Testis (tissue), 5 donors: ENCODE measurements at places on chromosomes 4 and X. TPM values are rescaled to one million over a fixed set of nuclear protein-coding genes. Genes with fewer than 3 reads are reported as not detected.

The USP17L10 gene
- not detected for total RNA-seq

The TCEAL2 gene
- 52.0 TPM for total RNA-seq

The ATP1B4 gene
- total RNA-seq, result not detected

The MAGEB1 gene
- 59.4 TPM for total RNA-seq

The TLR2 gene
- total RNA-seq, result 8.7 TPM

The SLC9B1 gene
- total RNA-seq, result 23.4 TPM

The PCYT1B gene
- total RNA-seq, result 23.9 TPM

The ADGRG4 gene
- total RNA-seq, result 0.50 TPM

The MAOB gene
- total RNA-seq, result 12.8 TPM

The RNF175 gene
- 0.99 TPM for total RNA-seq

The BTK gene
- 6.9 TPM for total RNA-seq

The NLGN4X gene
- 15.9 TPM for total RNA-seq

- no peak for DNase-seq
- H3K27ac ChIP-seq, result no peak overlapping the region
- no peaks in the 10 kb centered on the region for H3K27me3 ChIP-seq
- no peaks in the 10 kb centered on the region for H3K4me1 ChIP-seq
- H3K36me3 ChIP-seq, result no peaks in the 10 kb centered on the region
- H3K4me3 ChIP-seq, result no peak overlapping the region
Measured at GRCh38 chr4:185880571-185880970, 68.6 kb upstream of the SORBS2 start.

DNA sequence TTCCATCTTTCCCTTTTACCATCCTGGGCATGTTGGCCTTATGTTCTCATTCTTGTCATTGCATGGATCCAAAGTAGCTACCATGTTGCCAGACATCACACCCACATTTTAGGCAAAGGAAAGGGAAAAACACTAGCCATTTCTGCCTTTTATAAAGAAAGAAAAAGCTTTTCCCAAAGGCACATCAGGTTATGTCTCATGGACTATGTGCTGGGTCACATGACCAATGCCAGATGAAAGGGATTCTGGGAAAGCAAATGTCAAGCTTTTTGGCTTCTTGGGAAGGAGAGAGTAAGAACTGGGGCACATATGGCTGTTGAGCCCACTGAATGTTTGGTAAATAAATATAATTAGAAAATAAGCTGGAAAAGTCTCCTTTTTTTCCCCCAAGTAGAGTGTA, 4.3 kb upstream of the SOD3 start:
- DNase-seq, result no peak
- H3K27me3 ChIP-seq, result no peaks in the 10 kb centered on the region
- no peaks in the 10 kb centered on the region for H3K36me3 ChIP-seq
- H3K4me1 ChIP-seq, result peaks cover 18% of the 10 kb centered on the region

- H3K27ac ChIP-seq, result no peak overlapping the region
- H3K4me1 ChIP-seq, result peaks cover 4% of the 10 kb centered on the region
- no peak for DNase-seq
- no peak overlapping the region for H3K4me3 ChIP-seq
- no peaks in the 10 kb centered on the region for H3K36me3 ChIP-seq
Measured at GRCh38 chr4:87541956-87542709, 13.0 kb upstream of the SPARCL1 start.

DNA sequence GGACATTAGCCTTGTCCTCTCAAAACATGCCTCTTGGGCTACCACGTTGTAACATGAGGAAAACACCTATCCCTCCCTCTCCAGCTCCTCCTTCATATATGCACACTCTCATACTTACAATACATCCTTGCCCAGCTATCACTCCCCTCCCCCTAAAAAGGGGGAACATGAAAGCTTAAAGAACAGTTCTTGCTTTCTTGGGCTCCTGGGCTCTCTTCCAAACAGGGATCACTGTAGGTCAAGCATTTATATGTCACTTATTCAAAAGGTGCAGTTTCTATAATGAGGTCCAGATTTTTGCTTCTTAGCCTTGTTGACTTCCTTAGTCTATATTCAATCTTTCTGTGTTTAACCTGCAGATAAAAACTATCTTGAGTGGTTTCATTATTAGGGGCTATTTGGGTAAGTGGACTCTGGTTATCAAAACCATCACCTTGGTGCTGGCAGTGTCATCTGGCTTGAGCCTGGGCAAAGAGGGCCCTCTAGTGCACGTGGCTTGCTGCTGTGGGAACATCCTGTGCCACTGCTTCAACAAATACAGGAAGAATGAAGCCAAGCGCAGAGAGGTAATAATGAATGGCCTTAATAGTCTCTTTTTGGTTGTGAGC, 119.4 kb downstream of the AKAP4 start:
- no peak overlapping the region for H3K27ac ChIP-seq
- no peaks in the 10 kb centered on the region for H3K4me1 ChIP-seq
- no peak overlapping the region for H3K4me3 ChIP-seq

DNA sequence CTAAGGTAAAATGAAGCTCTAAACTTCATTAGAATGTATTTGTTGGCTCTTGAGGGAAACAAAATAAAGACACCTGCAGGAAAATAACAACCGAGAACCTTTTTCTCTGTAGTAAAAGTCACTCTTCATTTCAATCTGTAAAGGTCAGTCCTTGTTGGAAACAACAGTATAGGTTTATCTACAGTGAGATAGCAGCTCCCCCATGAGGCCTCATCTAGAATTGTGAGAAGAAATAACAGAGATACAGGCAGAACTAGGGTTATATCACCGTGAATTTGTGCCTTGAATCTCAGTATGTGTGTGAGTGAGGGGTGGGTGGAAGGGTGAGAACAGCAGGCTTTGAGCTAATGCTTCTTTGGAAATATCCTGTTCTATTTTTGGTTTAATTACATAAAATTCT, 107.8 kb upstream of the FMR1 start:
- H3K4me3 ChIP-seq, result no peak overlapping the region
- no peaks in the 10 kb centered on the region for H3K4me1 ChIP-seq
- no peaks in the 10 kb centered on the region for H3K36me3 ChIP-seq
- DNase-seq, result peak; percentile 13
- no peak overlapping the region for H3K27ac ChIP-seq

DNA sequence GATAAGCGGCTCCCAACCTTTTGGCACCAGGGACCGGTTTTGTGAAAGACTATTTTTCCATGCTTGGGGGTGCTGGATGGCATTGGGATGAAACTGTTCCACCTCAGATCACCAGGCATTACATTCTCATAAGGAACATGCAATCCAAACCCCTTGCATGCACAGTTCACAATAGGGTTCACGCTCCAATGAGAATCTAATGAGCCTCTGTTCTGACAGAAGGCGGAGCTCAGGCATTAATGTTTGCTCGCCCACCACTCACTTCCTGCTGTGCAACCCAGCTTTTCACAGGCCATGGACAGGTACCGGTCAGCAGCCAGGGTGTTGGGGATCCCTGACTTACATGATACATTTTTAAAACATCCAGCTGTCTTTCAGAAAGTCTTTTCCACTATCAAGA, 187.3 kb downstream of the SLC39A8 start:
- H3K36me3 ChIP-seq, result no peaks in the 10 kb centered on the region
- H3K4me1 ChIP-seq, result no peaks in the 10 kb centered on the region
- H3K27me3 ChIP-seq, result no peaks in the 10 kb centered on the region
- H3K27ac ChIP-seq, result no peak overlapping the region
- H3K4me3 ChIP-seq, result no peak overlapping the region

GRCh38 chr4:98612318-98613250, 45.8 kb downstream of the TSPAN5 start:
- no peak overlapping the region for H3K4me3 ChIP-seq
- DNase-seq, result no peak
- H3K27me3 ChIP-seq, result no peaks in the 10 kb centered on the region
- H3K36me3 ChIP-seq, result no peaks in the 10 kb centered on the region

GRCh38 chr4:169215656-169216055, 55.1 kb downstream of the SH3RF1 start:
- H3K27ac ChIP-seq, result no peak overlapping the region
- no peak overlapping the region for H3K4me3 ChIP-seq
- H3K4me1 ChIP-seq, result peaks cover 3% of the 10 kb centered on the region
- H3K27me3 ChIP-seq, result no peaks in the 10 kb centered on the region
- DNase-seq, result no peak

- H3K27me3 ChIP-seq, result no peaks in the 10 kb centered on the region
- H3K4me3 ChIP-seq, result no peak overlapping the region
- no peak for DNase-seq
- no peaks in the 10 kb centered on the region for H3K36me3 ChIP-seq
Measured at GRCh38 chr4:174332741-174333493, 49.2 kb downstream of the CEP44 start.

- H3K4me1 ChIP-seq, result no peaks in the 10 kb centered on the region
- no peak overlapping the region for H3K4me3 ChIP-seq
- no peak overlapping the region for H3K27ac ChIP-seq
- no peaks in the 10 kb centered on the region for H3K27me3 ChIP-seq
- DNase-seq, result no peak
Measured at GRCh38 chr4:148415500-148415899, 26.7 kb downstream of the NR3C2 start.

DNA sequence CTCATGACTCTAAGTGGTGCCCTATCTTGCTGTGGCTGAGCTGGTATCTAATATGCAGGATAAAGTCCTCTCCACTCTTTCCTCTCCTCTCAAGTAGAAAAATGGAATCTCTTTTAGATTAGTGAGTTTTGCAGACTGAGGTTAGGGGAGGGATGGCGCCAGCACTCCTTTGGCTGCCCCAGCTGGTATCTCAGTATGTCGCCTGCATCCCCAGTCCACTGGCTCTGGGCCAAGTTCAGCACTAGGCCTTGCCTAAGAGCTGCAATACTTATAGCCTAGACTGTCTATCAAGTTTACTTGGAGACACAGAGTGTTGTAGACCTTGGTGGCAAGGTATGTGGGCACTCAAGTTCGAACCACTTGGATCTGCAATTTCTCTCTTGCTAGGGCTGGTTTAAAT, 351.3 kb downstream of the NAP1L3 start:
- H3K27me3 ChIP-seq, result no peaks in the 10 kb centered on the region
- no peak for DNase-seq
- H3K4me3 ChIP-seq, result no peak overlapping the region
- no peak overlapping the region for H3K27ac ChIP-seq
- no peaks in the 10 kb centered on the region for H3K4me1 ChIP-seq
- no peaks in the 10 kb centered on the region for H3K36me3 ChIP-seq

GRCh38 chrX:45137531-45137930, 63.1 kb downstream of the DIPK2B start:
- H3K36me3 ChIP-seq, result no peaks in the 10 kb centered on the region
- no peak overlapping the region for H3K4me3 ChIP-seq
- no peaks in the 10 kb centered on the region for H3K27me3 ChIP-seq
- no peaks in the 10 kb centered on the region for H3K4me1 ChIP-seq

DNA sequence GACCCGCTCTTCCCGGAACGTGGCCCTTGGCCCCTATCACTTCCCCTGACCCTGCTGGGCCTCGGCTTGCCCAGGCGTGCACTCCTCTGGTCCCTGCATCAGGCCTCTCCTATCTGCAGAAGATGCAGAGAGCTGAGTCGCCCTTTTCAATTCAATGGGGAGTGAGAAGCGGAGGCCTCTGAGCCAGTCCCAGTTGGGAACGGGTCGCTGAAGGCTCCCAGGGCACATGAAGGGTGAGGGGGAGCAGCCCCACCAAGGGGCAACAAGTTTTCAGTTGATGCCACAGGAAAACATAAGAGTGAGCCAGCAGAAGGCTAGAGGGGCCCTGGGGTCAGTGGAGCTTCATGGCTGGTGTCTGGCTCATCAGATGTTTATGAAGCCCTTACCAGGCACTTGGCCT, 17.1 kb downstream of the PSAPL1 start:
- no peaks in the 10 kb centered on the region for H3K4me1 ChIP-seq
- no peak for DNase-seq
- no peak overlapping the region for H3K27ac ChIP-seq
- no peak overlapping the region for H3K4me3 ChIP-seq

- H3K27me3 ChIP-seq, result no peaks in the 10 kb centered on the region
- H3K4me3 ChIP-seq, result no peak overlapping the region
- DNase-seq, result no peak
- no peaks in the 10 kb centered on the region for H3K36me3 ChIP-seq
- no peak overlapping the region for H3K27ac ChIP-seq
Measured at GRCh38 chr4:101135371-101136010, 211.8 kb downstream of the PPP3CA start.

DNA sequence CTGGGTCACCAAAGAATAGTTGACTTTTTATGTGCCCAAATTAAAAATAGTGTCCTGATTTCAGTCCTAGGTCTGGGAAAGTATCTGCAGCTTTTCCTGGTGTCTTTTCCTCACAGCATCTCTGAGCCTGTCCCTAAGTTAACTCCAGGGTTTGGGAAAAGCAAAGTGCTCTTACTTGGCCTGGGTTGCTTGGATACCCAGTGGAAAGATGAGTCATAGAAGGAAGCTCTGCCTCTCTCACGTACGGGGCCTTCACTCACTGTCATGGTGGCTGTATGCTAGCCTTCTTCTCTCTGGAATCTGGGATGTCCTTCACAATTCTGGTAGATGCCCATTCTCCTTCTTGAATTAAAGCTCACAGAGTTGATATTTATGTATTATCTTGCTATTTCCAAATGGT, 607.3 kb downstream of the ANKRD50 start:
- H3K27ac ChIP-seq, result no peak overlapping the region
- no peaks in the 10 kb centered on the region for H3K4me1 ChIP-seq
- no peaks in the 10 kb centered on the region for H3K36me3 ChIP-seq

GRCh38 chr4:167196344-167197012, 37.8 kb downstream of the SPOCK3 start:
- no peaks in the 10 kb centered on the region for H3K4me1 ChIP-seq
- H3K27me3 ChIP-seq, result no peaks in the 10 kb centered on the region
- H3K4me3 ChIP-seq, result no peak overlapping the region
- no peak overlapping the region for H3K27ac ChIP-seq
- DNase-seq, result no peak

GRCh38 chr4:544386-545105, 31.5 kb downstream of the TMEM271 start:
- no peaks in the 10 kb centered on the region for H3K27me3 ChIP-seq
- H3K36me3 ChIP-seq, result no peaks in the 10 kb centered on the region
- no peak for DNase-seq
- H3K4me1 ChIP-seq, result no peaks in the 10 kb centered on the region

GRCh38 chrX:13688384-13688957, 457 bp upstream of the RAB9A start:
- no peaks in the 10 kb centered on the region for H3K36me3 ChIP-seq
- H3K4me3 ChIP-seq, result peak overlapping the region; percentile 63
- H3K4me1 ChIP-seq, result peaks cover 3% of the 10 kb centered on the region
- peak overlapping the region; percentile 93 for H3K27ac ChIP-seq
- no peak for DNase-seq
- no peaks in the 10 kb centered on the region for H3K27me3 ChIP-seq

DNA sequence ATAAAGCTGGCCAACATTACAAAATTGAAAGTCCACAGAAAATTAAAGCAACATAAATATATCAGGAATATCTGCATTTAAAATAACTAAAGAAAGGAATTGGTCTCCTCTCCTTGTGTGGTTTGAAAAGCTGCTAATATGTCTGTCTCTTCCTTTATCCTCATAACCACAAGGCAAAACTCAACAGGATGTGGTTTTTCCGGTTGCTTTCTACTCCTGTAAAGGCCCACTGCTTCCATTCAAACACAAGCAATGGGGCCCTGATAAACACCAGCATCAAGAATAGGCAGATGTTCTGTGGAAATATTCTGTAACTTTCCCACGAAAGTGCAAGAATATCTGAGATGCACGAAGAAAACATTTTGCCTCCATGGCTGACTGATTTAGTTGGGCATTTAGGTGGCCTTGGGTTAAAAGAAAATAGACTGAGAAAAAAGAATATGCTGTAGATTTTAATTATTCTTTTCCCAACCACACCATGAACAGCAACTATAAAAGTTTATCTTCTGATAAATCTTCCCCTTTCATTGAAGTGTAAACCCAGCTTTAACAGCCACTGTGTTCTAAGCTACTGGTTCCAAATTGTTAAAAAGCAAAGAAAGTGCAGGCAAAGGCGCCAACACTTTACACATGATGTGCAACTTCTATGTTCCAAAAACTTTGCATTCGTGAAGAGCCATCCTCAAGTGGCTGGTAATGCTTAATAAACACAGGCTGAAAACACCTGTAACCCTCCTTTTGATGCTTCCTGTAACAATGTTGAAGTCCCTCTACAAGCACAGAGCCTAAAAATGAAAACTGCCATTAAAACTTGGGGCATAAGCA, 50.5 kb upstream of the NDST3 start:
- no peak for DNase-seq
- no peak overlapping the region for H3K4me3 ChIP-seq
- no peaks in the 10 kb centered on the region for H3K27me3 ChIP-seq
- H3K36me3 ChIP-seq, result no peaks in the 10 kb centered on the region
